ENCODE measurements at places on chromosomes 6 and 20.

DNA sequence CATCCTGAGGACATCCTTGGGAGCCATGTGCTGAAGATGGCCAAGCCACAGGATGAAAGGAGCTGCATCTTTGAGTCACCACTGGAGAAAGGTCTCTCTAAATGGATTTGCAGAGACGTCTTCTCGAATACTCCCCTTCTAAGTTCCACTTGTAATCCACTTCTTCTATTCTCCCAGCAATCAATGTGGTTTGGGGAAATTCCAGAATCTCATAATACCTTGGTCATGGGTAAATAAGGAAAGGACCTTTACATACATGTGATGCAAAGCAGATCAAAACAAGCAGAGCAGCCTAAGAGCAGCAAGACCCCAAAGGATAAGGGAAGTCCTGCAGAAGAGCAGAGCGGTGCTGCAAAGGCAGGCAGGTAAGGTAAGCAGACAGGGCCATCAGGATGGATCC, 35.3 kb downstream of the TRIM38 start:
- no peak for DNase-seq

DNA sequence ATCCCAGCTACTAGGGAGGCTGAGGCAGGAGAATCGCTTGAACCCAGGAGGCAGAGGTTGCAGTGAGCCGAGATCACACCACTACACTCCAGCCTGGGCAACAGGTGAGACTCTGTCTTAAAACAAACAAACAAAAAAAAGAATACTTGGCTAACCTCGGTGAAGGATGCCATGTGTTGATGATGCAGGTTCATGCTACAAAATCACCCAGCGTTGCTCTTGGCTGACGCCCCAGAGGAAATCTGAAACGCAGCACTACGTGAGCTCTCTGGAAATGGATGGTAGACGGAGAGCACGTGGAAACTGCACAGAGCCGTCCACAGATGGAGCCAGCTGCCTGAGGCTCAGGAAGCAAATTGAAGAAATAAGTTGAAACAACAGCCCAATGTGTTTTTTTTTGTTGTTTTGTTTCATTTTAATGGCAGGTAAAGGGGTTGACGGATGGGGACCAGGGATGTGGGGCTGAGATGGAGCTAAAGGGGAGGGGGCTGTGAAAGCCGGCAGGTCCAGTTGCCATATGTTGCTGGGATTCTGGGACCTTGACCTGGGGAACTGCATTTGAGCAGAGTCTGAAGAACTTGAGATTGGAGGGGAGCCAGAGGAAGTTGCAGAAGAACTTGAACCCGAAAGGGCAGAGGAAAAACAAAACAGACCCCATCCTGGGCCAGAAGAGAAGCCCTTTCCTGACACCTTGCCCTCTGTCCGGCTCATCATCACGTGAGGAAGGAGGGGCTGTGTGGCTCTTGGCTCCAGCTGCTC, 12.8 kb upstream of the MANBAL start:
- no peak for DNase-seq

- no peak for DNase-seq
Observed at GRCh38 chr6:49339096-49339495, 124.0 kb downstream of the MMUT start.

DNA sequence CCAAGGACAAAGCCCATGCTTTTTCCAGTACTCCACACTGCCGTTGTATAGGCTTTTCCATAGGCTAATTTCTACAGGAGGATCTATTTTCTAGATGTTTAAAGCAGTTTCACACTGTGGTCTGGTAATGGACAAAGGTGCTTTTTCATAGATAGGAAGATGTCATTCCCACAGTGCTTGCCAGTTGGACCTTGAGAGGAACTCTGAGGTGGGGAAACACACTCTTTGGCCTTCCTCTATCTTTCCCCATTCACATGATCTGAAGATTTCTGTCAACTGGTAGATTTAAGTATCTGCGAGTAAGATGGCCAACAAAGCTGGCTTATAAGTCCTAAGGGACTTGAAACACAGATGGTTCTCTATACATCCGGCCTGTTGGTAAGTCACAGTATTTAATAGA, 477.3 kb downstream of the UTRN start:
- no peak for DNase-seq

DNA sequence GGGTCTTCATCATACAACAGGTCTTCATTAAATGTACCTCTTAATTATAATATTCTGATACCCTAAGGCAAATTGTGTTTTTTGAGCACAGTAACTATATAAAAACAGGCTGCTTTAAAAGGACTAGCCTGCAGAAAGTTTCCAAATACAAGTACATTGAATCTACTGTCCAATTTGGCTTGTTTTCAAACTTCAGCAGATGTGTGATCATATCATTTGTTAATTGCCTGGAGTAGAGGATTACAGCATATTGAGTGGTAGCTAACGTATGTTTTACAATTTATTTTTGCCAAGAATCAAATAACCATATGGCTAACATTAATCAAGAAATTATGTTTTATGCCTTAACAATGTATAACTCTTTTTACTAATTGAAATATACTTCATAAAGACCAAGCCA, 12.6 kb downstream of the TINAG start:
- no peak for DNase-seq

DNA sequence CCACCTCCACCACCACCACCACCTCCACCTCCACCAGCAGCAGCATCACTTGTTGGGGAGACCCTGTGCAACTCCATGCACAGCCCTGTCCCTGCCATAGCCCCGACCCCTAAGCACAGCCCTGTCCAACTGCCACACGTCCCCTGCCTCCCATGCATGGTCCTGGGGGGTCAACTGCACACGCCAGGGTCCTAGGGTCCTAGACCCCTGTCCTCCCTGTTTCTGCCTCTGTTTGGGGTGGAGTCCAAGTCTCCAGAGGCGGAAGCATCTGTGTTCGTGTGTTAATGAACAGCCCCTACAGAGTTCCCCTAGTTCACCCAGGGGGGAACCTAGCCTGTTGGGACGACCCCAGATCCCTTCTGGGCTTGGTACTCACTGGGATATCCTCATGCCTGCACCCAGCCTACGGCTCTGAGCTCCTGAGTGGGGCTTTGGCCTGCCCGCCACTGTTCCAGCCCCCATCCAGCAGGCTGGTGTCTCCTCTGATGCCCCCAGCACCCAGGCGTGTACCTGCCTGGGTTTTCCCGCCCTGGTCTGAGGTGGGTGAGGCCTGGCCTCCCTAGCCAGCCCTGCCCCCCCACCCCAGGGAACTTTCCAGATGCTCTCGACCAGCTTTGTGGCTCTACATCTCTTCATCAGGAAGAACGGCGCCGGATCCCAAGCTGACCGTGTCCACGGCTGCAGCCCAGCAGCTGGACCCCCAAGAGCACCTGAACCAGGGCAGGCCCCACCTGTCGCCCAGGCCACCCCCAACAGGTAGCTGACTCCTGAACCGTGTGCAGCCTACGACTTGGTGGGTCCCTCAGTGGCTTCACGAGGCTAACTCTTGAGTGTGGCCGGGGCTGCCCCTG, 2.5 kb upstream of the TNFRSF6B start:
- DNase-seq = no peak

DNA sequence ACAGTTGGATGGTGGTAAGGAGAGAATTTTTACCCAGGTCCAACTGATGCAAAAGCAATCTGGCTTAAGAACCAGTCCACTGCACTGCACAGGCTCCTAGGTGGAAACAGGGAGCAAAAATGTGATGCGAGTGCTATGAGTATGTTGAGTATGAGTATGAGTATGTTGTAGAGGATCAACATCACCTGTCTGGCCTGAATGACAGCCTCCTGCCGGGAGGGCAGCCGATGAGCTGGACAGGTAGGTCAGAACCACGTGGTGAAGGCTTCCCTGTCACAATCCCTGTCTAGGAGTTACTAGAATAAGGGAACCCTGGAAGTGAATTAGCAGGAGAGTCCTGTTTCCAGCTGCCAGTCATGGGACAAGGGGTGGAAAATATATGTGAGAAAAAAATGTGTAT, 44.3 kb upstream of the SNX9 start:
- DNase-seq = no peak

DNA sequence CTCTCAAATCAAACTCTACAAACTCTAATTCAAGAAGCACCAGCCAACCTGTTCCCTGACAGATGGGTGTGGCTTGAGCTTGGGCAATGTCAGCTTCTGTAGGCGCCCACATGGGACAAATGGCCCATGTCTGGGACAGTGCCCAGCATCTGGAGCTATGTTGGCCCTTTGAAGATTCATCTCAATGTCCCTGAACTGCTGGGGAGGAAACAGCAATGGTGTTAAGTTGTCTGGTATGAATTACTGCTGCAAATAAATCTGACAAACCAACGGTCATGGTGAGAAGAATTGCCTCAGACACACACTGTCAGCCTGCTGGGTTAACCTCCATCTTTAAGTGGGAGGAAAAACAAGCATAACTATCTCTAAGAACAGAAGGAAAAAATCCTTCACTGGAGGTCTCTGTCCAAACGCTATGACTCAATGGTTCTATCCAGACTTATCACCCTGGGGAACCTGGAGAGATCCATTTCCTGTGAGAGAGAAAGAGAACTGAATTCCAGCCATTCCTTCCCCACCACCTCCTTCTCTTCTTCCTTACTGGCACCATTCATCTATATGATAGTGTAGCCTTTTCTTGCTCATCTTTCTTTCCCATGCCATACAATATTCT, 274.9 kb downstream of the CDH26 start:
- DNase-seq = no peak
